ENCODE measurements at places on chromosomes 11 and 22.
A peak's percentile ranks its signal among the peaks of the same experiment; 100 is the strongest.

DNA sequence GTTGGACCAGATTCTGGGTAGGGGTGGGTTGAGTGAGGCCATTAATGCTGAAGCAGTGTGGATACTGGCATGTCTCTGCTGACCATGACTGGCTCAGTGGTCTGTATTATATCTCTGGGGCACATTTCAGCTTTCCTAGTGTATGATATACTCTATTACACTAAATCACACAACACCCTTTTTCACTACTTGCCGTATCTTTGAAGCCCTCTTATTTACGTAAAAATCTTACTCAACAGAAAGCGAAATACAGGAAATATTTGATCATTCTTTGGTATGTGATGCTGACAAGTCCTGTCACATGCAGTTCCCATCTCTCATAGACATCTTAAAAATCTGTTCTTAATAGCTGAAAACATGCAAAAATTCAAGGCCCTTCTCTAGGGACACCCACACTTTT lies 40.3 kb downstream of the OR5B17 start:
- no peak for DNase-seq

- peak; percentile 2 for DNase-seq
Observed at GRCh38 chr11:44626645-44627044, 61.2 kb downstream of the CD82 start.

GRCh38 chr11:62652161-62653006 lies 718 bp downstream of the INTS5 start:
- no peak for DNase-seq

- no peak for DNase-seq
Observed at GRCh38 chr11:96130061-96130620, 206.2 kb upstream of the MTMR2 start.

GRCh38 chr11:61176446-61176845 lies 15.2 kb upstream of the VPS37C start:
- no peak for DNase-seq

GRCh38 chr11:60631944-60632343 lies 67.5 kb upstream of the MS4A8 start:
- no peak for DNase-seq

GRCh38 chr22:23827351-23827995 lies 11.3 kb downstream of the DERL3 start:
- DNase-seq: no peak

GRCh38 chr22:21791635-21792625 lies 56.3 kb upstream of the YPEL1 start:
- DNase-seq: no peak

DNA sequence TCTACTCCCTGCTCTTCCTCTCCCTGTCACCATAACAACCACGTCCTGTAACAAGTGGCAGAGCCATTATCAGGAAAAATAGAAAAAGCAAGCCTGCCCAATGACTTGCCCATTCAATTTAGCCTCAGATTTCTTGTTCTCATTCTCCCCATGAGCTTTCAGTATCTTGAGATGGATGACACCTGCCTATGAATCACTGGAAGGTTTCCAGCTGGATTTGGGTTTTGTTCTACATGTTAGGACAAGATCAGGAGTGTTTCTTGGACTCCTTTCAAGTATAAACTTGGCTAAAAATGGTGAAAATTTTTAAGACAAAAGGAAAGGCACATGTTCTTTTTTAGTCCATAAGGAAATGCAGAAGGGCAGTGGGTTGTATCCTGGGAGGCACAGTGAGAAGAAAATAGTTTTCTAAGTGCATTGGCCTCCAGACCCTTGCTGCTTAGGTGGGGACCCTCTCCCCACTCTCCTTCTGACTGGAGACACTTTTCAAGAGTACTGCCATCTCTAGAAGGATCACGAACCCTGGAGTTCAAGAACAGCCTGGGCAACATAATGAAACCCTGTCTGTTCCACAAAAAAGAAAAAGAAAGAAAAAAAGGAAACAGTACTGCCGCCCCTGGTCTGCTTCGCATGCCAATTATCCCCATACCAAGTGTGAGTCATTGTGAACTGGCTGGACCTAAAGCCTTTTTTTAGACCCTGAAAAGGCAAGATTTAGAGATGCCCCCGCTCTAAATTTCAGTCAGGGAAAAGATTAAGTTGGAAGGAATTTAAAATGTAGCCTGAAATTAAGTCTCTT lies 51.0 kb downstream of the MTNR1B start:
- DNase-seq: no peak

GRCh38 chr11:13216711-13217075 lies 60.9 kb upstream of the BMAL1 start:
- DNase-seq: no peak

GRCh38 chr11:117744471-117745150 lies 52.4 kb downstream of the DSCAML1 start:
- no peak for DNase-seq

- peak; percentile 68 for DNase-seq
Observed at GRCh38 chr11:116732271-116733042, 40.3 kb downstream of the BUD13 start.

DNA sequence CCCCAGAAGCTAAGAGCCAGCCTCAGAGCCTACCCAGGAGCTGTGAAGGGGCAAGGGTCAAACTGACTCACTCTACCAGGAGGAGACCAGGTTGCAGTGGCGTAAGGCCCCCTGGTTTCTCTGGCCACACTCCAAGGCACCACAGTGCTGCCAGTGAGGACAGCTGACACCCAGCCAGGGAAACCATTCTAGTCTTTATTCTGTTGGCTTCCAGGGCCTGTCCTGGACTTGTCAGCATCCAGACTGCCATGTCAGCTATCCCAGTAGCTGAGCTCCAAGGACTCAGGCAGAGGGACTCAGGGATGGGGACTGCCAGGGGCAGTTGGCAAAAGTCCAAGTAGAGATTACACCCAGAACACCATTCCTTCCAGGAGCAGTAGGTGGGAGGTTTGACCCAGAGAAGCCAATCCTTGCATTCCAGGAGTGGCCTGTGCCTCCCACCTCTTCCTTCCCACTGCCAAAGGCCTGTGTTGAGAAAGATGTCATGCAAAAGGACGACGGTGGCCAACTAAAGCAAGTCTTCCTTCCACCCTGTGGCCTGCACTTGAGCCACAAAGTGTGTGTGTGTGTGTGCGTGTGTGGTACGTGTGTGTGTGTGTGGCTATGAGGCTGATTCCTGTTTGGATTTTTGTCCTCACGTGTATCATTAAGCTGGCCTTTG lies 3.6 kb upstream of the MAPK8IP1 start:
- no peak for DNase-seq

GRCh38 chr22:37421468-37421877 lies 5.8 kb downstream of the ELFN2 start:
- no peak for DNase-seq

DNA sequence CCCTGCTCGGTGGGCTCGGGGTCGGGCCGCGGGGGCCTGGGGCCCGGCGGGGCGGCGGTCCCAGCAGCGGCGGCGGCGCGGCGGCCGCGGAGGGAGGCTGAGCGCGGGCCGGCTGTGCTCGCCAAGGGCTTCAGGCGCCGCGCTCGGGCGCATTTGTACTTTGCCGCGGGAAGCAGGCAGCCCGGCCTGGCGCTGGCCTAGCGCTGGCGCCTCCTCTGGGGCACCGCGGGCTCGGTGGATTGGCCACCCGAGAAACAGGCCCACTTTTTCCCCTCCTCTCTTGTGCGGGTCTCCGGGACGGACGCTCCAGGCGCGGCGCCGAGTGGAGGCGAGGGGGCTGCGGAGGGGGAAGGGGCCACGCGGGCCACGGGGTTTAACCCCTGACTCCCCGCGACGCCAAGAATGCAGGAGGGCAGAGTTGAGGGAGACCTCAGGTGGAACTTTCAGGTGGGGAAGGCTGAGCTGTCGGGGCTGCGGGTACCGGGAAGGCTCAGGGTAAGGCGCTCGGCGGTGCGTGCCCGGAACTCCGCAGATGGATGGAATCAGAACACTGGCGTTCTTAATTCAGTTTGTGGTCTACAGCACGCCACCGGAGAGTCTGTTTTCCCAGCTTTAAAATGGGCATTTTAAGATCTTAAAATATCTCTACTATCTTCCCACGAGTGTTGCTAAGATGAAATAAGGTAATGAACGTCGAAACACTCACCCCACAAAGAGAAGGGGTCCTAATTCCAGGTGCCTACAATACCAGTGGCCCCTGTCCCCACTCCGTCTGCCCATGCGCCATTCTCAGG lies at the start of gene CHRDL2:
Gene CHRDL2 (minus strand): TSS at position 126 of the 794 bp plus-strand sequence. CDS start 538 bp downstream, outside the sequence.
- no peak for DNase-seq

DNA sequence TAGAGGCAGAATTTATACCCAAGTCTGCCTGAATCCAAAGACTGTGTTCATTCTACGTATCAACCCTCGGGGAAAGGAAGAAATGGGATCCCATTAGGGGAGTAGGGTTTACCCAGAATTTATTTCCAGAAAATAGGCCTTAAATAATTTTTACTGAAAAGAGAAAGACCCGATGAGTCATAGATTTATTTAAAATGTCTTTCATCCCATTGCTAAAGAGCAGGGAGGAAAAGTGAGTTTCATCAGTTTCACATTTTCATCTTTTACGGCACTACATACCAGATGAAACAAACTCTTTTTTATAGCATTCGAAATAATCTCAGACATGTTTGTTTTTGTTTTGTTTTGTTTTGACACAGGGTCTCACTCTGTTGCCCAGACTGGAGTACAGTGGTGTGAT lies 31.3 kb downstream of the SLC1A2 start:
- DNase-seq: no peak
